ENCODE measurements at places on chromosomes 2 and 18. TPM values are rescaled to one million over a fixed set of nuclear protein-coding genes. Genes with fewer than 3 reads are reported as not detected.

DNA sequence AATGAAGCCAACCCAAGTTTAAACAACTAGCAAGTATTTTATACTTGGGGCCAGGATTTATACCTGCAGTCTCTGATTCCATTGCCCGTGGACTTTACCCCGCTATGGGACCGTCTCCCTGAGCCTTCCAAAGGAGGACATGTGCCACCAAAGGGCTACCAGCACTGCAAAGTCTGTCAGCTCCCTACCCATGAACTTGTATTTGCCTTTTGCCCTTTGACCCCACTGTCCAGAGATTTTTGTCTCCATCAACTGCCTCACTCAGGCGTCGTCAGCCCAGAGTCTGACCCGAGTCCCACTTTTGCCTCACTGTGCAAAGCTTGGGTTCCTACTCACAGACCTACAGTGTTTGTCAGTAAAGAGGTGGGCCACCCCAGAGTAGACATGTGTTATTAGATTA, 40.6 kb downstream of the B3GNT2 start:
- DNase-seq = no peak
- no peak overlapping the region for H3K4me3 ChIP-seq
- no peak overlapping the region for H3K27ac ChIP-seq
- no peaks in the 10 kb centered on the region for H3K4me1 ChIP-seq
- no peaks in the 10 kb centered on the region for H3K36me3 ChIP-seq
- H3K27me3 ChIP-seq = no peaks in the 10 kb centered on the region

DNA sequence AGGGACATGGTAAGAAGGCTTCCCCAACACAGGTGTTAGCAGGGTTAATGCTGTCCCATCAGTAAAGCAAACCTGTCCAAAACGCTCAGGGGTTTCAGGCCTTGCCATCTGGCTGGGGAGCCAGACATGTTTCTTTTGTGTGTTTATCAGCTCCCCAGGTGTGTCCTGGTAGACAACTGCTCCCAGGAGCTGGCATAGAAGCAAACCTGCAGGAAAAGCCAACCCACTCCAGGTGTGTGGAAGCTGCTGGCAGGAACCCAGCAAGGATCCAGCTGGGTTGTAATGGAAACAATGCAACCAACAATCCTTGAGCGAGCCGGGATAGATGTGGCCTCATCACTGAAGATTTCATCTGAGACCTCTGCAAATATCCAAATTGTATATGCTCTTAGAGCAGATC, 123.1 kb downstream of the RAB3GAP1 start:
- H3K4me1 ChIP-seq = no peaks in the 10 kb centered on the region
- peaks cover 15% of the 10 kb centered on the region for H3K36me3 ChIP-seq
- no peaks in the 10 kb centered on the region for H3K27me3 ChIP-seq
- no peak overlapping the region for H3K27ac ChIP-seq

The NRP2 gene
- total RNA-seq = 35.1 TPM

The MAP4K4 gene
- total RNA-seq = 25.5 TPM

DNA sequence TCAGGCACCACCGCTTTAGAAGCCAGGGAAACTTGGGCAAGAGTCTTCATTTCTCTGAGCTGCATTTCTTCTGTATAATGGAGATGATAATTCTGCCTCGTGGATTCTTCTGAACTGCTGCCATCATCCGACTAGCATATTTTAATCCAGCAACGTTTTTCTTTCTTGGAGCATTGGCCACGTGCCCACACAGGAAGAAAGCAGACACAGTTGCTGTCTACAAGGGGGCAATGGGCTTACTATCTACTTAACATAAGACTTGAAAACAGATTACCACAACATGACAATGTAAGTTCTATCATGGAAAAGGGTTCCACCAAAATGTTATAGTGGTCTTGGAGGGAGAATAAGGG, 176.5 kb downstream of the FAM210A start:
- no peaks in the 10 kb centered on the region for H3K27me3 ChIP-seq
- peaks cover 16% of the 10 kb centered on the region for H3K4me1 ChIP-seq

The KIF1A gene
- 0.40 TPM for total RNA-seq

Data from transverse colon (tissue), 4 donors.